MV-4-11 (cell line): ENCODE measurements at places on chromosomes 12 and 14.
A peak's percentile ranks its signal among the peaks of the same experiment; 100 is the strongest.

- DNase-seq = no peak
Observed at GRCh38 chr12:61385771-61386170, 874.4 kb upstream of the USP15 start.

DNA sequence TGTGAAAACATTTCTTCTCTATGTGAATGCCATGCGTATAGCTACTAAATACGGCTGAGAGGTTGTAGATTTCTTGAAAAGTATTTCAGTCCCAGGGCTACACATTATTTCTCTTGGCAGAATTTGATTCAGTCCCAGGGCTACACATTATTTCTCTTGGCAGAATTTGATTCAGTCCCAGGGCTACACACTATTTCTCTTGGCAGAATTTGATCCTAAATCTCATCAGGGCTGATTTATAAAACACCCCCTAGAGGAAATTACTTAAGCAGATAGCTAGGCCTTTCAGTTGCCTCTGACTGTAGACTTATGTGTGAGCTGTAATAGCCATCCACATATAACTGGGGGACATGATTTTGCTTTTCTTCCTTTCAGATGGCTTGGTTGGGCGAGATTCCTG lies 50.4 kb downstream of the AK7 start:
- DNase-seq = no peak

- DNase-seq = no peak
Observed at GRCh38 chr12:26196421-26196716, 996 bp downstream of the SSPN start.

GRCh38 chr12:112170376-112170775 lies 45.0 kb downstream of the TRAFD1 start:
- no peak for DNase-seq

GRCh38 chr12:125185740-125186470 lies 120.7 kb downstream of the AACS start:
- peak; percentile 57 for DNase-seq

DNA sequence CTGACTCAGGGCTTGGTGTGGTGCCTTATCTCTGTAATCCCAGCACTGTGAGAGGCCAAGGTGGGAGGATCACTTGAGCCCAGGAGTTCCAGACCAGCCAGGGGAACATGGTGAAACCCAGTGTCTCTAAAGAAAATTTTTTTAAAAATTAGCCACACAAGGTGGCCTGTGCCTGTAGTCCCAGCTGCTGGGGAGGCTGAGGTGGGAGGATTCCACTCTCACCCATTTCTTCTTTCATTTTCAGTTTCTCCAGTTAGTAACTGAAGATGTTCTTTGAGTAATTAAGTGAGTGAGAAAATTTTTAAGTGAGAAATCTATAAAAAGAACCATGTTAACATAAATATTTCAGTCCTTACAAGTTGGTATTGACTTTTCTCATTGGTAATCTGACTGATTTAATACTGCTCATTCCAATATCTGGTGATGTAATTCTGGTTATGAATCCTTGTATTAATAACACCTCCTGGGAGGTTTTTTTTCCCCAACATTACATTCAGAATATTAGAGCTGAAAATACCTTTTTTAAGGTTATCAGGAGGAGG lies 6.1 kb downstream of the METTL3 start:
- DNase-seq = peak; percentile 16
